ENCODE measurements at places on chromosomes 7 and 10.

DNA sequence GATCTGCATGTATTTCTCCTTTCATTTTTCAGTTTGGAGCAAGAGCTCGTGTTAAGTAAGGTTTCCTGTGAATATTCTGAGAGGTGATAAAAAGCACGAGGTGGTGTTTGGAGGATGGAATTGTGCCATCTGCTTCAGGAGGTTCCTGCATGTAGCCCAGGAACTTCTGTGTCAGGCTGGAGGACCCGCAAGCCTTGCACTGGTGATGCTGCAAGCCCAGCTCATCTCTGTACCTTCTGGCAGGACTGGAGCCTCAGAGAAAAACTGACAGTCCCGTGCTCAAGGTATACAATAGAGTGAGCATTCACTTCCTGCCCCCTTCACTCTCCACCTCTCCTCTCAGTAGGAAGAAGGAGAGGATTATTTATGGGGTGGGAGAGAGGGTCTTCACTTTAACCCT is 240.7 kb upstream of the CCDC6 start:
- no peak for DNase-seq

GRCh38 chr7:15439853-15440252 is 122.0 kb downstream of the AGMO start:
- no peak for DNase-seq

DNA sequence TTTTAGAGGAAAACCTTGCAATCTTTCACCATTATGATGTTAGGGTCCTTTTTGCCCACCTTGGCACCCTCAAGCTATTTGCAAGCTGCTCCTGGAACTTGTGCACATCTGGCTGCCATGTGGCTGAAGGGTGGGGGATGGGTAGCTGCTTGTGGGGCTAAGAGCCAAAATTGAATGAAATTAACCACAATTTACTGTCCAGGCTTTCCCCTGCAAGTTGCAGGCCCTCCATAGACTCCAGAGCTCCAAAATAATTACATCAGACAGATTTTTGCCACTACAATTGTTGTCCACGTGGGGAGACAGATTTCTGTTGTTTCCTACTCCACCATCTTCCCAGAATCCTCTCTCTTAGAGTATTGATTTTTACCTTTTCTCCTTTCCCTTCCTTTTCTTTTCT is 19.1 kb downstream of the PI4K2A start:
- DNase-seq: no peak

DNA sequence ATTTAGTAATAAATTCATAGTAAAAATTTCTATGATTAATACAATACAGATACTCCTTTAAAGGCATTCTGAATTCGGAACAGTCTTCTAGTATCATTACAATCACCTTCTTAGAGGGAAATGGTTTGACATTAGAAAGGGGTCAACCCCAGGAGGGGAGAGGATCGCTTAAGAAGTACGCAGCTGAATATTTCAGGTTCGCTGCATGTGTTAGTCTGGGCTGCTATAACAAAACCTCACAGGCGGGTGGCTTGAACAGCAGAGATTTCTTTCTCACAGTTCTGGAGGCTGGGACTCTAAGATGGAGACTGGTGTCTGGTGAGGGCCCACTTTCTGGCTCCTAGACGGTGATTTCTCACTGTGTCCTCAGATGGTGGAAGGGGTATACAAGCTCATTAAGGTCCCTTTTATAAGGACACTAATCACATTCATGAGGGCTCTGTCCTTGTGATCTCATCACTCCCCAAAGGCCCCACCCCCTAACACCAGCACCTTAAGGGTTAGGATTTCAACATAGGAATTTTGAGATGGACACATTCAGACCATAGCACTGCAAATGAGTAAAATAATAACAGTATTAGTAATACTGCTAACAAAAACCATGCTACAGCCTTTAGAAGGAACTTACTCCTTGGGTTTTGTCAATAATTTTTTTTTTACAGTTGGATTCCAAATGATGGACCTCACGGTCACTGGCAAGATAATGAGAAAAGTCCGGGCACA is 34.0 kb downstream of the GNA12 start:
- no peak for DNase-seq
